ENCODE measurements at places on chromosomes 13 and 19. TPM values are rescaled to one million over a fixed set of nuclear protein-coding genes. Genes with fewer than 3 reads are reported as not detected.

Gene PCDH20
- 8.0 TPM for polyA plus RNA-seq

Gene ZNF709
- 8.9 TPM for polyA plus RNA-seq

Gene DPP9
- polyA plus RNA-seq: 26.5 TPM

DNA sequence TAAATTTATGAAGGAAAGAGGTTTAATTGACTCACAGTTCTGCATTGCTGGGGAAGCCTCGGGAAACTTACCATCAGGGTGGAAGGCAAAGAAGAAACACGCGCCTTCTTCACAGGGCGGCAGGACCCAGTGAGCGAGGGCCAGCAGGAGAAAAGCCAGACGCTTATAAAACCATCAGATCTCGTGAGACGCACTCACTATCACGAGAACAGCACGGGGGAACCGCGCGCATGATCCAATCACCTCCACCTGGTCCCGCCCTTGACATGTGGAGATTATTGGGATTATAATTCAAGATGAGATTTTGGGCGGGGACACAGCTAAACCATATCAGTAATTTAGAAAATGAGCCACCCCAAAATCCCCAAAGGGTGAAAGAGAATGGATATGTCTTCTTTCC, 187.1 kb downstream of the RAP2A start:
- no peak for DNase-seq

DNA sequence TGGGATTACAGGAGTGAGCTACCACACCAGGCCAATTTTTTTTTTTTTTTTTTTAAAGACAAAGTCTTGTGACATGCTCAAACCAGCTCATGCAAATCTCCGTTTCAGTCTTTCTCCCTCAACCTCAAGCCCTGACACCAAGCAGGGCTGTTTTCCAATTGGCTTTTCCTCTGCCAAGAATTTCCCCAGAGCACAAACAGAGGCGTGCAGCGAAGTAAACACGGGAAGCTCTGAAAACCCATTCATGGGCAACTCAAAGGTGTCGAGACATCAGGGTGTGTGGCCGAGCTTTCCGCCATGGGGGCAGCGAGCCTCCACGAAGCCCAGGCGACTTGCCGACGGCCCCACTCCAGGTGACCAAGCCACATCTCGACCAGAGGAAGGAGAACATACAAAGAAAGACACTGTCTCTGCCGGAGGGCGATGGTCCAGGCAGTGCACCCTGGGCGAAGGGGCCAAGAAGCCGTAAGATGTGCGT, 70.0 kb downstream of the INSR start:
- no peak for DNase-seq

DNA sequence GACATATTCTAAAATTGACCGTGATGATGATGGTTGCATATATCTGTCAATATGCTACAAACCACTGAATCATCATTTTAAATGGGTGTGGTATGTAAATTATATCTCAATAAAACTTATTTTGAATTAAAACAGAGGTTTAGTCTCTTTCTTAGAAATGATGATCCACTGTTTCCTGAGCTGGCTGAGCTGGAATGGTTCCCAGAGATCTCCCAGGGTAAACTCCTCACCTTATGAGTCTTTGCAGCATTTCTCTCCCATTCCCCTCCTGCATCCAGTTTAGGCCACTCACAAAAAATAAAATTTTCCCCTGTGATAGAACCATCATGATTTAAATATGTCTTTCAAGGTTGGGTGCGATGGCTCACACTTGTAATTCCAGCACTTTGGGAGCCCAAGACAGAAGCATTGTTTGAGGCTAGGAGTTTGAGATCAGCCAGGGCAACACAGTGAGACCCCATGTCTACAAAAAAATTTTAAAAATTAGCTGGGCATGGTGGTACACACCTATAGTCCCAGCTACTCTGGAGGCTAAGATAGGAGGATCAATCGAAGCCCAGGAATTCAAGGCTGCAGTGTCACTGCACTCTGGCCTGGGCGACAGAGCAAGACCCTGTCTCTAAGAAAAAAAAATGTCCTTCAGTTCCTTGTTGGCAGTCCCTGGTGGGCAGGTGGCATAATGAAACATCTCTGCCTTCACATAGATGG, 46.1 kb downstream of the FLT1 start:
- DNase-seq: no peak

DNA sequence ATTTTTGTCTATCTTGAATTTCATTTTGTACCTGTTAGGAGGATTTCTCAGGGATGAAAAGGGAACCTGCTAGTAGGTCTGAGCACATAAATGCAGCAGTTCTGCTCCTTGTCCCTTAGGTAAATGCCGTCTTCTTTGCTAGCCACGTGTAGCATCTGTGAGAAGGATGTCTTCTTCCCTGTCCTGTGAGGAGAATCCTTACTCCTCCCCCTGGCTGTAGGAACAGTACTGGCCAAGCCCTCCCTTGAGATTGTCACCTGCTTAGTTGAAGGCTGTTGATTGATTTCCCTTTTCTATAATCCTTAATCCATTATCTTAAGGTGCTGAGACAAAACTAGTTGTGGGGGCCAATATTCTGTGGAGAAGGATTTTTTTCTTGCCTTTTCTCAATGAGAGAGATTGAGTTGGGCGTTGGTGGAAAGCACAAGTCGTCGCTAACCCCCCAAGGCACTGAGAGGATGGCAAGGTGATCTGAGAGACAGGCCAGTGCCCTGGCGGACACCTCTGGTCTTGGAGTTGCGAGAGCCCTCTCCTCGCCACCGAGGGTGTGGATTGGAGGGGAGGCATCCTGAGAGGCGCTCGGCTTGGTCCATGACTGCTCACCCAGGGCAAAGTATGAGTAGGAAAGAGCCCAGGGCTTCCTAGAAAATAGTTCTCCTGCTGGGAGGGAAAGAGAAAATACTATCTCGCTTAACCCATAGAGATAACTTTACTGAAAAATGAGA, 216.7 kb downstream of the ATP8A2 start:
- no peak for DNase-seq

Data from left renal pelvis (tissue), 4 donors.